ENCODE measurements at places on chromosomes 4 and X.
A peak's percentile ranks its signal among the peaks of the same experiment; 100 is the strongest.

- DNase-seq: no peak
These were observed 9.2 kb upstream of the SLC25A43 start for GRCh38 chrX:119389871-119390501.

DNA sequence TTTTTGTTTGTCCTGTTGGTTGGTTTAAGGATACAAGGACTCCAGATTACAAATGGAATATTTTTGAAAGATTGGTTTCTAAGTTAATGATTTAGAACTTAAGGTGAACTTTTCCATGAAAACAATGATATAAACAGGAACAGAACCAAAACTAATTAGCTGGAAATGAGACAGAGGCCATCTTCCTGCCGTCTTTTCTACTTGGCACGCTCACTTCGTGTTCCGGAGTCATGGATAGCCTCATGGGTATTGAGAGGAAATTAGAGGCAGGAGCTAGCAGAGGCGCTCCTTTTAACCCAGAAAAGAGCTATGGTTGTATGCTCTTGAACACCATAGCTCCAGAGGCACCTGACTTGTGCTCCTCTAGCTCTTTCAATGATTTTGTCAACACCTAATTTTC lies 2.4 kb downstream of the FAM241A start:
- DNase-seq: no peak

DNA sequence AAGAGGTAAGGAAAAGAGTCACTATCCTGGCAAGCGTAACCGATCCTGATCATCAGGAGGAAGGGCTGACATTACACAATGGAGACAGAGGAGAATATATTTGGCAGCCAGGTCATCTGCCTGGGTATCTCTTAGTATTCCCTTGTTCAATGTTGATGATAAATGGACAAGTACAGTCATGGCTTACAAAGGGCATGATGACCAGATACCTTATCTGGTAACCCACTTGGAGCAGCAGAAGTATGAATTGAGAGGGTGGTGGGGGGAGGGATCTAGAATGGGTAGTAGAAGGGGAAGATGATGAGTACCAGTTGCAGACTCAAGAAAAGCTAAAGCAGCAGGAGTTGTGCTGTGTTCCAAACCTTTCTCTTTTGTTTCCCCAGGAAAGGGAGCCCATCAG lies 17.3 kb downstream of the F8 start:
- DNase-seq: no peak

DNA sequence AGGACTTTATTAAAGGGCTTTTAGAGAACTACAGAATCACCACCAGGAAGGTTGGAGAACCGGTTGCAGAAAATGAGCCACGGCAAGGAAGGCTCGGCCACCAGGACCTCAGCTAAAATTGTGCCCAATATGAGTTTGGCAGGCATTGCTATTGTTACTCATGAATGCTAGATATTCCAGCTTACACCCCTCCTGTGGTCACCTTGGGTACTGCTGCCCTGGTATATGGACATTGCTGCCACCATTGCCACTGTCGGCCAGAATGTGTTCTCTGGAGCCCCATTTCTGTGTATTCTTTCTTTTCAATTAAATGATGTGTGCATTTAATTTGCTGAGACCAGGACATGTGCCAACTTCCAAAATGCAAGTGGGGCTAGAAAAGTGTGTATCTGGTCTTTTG lies 626.7 kb upstream of the BOD1L1 start:
- peak; percentile 36 for DNase-seq

DNA sequence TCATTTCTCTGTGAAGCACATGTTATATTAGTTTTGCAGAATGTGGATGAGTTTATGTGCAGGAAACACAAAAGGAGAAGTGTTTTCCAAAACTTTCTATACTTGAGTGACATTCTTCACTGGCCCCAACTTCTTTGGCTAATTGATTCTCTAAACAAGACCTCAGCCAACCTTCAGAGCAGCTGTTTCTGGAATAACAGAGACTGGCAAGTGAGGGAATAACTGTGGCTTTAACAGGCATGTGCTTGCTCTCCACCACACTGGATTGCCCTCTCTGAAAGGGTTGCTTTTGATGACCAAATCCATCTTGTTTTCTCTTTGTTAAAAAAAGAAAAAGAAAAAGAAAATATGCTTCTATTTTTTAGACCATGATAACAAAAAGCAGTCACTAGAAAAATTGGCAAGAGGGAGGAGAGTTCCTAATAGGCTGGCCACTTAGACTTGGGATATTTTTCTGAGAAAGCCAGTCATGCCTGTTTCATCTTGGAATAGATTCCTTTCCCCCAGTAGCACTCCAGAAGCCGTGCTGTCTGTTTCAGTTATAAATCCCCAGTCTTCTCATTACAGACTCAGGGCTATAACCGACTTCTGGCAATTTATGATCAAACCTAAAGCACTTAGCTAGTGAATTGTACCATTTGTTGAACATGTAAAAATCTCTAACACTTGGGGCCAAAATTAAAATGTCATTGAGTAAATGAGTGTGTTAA lies 295.0 kb upstream of the NR3C2 start:
- DNase-seq: no peak

- no peak for DNase-seq
These were observed 40.4 kb downstream of the CCDC158 start for GRCh38 chr4:76380561-76380960.

DNA sequence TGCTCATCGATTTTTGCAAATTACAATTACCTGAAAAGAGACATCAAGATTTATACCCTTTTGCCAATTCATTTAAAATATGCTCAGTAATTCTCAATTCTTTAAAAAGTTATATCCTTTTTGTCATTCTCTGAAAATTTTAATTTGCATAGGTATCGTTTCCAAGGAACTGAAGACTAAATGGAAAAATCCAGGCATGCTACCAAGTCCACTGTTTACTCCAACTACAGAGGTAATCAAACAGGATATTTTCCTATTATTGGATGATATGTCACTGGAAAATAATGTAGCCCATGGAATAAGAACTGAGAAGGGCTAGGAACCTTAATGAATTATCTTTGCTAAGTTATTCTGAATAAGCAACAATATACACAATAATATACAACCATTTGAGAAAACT lies 132.7 kb downstream of the THOC2 start:
- DNase-seq: no peak

GRCh38 chr4:147916351-147916750 lies 184.5 kb downstream of the ARHGAP10 start:
- no peak for DNase-seq

Data from left lung (tissue), 14 donors.